NCI-H446 treated with DMSO at 0.1 percent for 48 hours (cell line): ENCODE measurements at places on chromosomes 13 and 19.
A peak's percentile ranks its signal among the peaks of the same experiment; 100 is the strongest.

DNA sequence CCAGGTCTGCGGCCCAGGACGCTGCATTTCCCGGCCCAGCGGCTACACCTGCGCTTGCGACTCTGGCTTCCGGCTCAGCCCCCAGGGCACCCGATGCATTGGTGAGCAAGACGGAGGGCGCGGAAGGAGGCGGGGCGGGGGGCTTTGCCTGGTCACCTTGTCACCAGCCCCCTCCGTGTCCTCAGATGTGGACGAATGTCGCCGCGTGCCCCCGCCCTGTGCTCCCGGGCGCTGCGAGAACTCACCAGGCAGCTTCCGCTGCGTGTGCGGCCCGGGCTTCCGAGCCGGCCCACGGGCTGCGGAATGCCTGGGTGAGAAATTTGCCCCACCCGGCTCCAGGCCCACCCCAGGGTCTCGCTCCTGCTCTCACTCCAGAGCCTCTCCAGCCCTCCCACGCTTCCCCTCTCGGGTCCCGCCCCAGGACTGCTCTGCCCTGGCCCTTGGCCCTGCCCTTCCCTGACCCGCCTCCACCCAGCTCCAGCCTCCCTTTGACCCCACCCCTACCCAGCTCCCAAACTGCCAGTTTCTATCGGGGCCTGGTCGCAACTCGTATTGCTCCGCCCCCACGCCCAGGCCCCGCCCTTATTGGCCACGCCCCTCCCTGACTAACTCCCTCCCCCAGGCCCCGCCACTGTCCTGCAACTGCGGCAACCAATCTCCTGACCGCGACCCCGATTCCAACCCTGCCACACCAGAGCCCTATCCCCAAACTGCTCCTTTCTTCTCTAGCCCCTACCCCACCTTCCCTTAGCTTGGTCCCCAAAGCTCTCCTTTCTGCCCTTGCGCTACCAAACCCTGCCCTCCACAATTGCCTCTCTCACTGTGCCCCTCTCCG is 8.6 kb downstream of the LTBP4 start:
- DNase-seq, result peak; percentile 6

DNA sequence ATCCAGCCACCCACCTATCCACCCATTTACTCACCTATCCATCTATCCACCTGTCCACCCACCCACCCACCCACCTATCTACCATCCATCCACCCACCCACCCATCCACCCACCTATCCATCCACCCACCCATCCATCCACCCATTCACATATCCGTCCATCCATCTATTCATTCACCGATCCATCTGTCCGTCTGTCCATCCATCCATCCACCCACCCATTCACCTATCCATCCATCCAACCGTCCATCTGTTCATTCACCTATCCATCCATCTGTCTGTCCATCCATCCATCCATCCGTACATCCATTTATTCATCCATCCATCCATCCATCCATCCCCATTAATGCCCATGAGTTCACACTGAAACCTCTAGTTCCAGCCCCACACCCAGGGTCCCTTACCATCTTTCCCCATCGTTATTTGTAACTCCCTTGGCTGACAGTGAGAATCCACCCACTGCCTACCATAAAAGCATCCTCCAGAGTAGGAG is 31.3 kb downstream of the KDM4B start:
- no peak for DNase-seq

DNA sequence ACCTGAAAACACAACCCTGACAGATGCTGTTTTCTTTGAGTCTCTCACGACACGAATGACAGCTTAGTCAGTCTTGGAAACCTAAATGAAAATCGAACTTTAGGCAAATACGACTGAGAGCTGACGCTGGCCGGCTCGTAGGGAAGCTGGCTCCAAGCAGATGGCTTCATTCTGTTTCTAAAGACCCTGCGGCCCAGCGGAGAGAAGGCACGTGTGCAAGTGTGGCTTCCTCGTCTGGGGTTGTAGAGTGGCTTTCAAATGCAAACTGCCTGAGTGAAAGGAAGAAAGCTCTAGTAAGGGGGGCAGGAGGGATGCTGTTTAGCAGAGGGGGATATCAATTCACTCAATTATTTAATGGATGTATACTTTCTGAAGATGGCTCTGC is 26.1 kb upstream of the TIMM44 start:
- no peak for DNase-seq

- DNase-seq, result no peak
Measured at GRCh38 chr13:94154367-94154766, 325.1 kb downstream of the DCT start.

- DNase-seq, result no peak
Measured at GRCh38 chr13:83311886-83312577, 570.2 kb downstream of the SLITRK1 start.

DNA sequence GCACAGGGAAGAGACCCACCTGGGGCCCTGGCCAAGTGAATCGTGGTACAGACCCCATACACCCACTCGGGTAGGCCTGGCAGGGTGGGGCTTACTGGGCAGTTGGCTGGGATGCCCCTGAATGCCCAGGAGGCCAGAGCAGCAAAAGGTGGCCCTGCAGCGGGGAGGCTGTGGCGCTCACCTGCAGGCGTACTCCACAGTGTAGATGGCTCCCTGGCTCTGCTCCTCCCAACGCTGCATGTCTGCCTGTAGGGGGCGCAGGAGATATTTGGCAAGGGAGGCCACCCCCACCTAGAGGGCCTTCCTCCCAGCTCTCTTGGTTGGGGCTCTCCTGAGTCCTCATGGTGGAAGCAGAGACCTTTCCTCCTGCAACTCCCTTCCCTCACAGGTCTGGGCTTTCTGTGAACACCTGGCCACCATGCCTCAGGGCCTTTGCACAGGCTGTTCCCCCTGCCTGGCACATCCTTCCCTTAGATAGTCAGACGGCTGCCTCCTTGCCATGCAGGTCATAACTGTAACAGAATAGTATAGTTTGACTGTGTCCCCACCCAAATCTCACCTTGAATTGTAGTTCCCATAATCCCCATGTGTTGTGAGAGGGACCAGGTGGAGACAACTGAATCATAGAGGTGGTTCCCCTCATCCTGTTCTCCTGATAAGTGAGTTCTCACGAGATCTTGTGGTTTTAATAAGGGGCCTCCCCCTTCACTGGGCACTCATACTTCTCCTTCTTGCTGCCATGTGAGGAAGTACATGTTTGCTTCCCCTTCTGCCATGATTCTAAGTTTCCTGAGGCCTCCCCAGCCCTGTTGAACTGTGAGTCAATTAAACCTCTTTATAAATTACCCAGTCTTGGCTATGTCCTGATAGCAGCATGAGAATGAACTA is 5.9 kb downstream of the BORCS8 start:
- DNase-seq, result no peak

DNA sequence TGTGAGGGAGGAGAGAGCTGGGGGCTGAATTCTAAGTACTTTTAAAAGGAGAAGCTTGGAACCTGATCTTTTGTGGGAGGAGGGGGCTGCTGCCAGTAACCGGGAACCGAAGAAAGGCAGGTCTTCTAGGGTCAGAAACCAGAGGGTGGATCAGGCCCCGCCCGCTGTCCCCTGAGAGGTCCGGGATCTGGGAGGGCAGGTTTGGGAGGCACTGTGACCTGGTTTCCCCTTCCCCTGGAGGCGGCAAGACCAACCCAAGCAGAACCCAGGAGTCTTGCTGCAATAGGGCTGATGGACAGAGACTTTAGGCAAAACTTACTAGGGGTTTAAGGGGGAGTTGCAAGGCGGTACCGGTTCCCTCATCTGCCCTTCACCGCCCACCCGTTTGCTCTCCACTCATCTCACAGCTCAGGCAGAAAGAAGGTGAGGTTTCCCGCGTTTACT is 707 bp upstream of the KLK8 start:
- no peak for DNase-seq

GRCh38 chr13:73069206-73069805 is 10.5 kb downstream of the KLF5 start:
- DNase-seq, result no peak
